Glomerular endothelial cell (primary cell): ENCODE measurements at places on chromosomes 7 and 10. TPM values are rescaled to one million over a fixed set of nuclear protein-coding genes. Genes with fewer than 3 reads are reported as not detected.

GRM3 gene
- total RNA-seq = not detected in 2 replicates

MINDY3 gene
- 24.1 and 29.7 TPM in 2 replicates for total RNA-seq

SYCE1 gene
- not detected in 2 replicates for total RNA-seq

LIPK gene
- not detected in 2 replicates for total RNA-seq

UPK3B gene
- 1.1 TPM in 1 of 2 replicates, not detected in the other for total RNA-seq

OR2A5 gene
- total RNA-seq = not detected in 2 replicates

- no peak for DNase-seq
Observed at GRCh38 chr7:601595-602340, 82.1 kb upstream of the PDGFA start.

DNA sequence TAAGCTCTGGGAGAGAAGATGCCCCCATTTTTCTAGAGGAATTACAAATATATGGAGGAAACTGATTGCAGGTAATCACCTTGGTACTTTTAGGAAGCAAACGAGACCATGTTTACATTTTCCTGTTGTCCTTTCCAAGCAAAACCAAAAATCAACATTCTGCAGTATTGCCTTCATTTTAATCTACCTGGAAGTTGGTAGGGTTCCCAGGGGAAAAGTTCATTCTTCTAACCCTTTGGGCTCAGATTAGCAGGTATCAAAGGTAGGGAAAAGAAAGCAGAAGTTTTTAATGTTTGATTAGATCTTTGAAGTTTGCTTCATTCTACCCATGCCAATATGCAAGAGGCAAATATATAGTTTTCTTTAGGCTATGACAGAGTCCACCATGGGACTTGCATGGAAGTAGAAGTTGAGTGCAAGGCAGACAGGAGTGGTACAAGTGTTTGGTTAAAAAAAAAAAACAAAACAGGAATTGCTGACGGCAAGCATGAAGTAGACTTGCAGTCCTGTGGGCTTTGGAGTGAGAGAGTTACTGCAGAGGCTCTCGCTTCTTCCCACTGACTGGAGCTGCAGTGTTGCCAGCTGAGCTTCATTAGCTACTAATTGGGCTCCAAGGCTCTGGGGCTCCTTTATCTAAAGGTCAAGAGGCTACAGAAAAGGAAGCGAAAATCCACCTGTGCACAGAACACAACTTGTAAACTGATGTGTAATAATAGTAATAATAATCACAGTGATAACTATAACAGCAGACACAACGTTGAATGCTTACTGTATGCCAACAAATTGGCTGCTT is 28.9 kb upstream of the ASAH2 start:
- DNase-seq = no peak

DNA sequence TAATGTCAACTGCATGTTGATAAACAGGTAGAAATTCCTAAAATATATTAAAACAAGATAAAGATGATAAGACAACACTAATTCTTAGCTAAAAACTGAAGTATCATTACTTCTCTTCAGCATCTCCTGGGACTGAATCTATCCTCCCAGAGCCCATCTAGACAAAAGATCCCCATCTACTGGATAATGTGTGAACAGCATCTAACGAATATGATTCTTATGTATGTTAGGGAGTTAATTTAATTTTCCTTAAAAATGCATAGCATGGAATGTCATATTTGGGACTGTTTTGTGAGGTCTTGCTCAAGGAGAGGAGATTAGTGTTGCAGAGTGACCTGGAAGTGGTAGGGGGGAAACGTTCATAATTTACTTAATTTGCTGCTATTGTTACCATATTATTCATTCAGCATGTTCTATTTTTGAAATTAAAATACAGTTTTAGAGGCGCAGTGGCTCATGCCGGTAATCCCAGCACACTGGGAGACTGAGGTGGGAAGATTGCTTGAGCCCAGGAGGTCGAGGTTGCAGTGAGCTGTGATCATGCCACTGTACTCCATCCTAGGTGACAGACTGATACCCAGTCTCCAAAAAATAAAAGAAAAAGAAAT is 305.1 kb upstream of the CSTF2T start:
- DNase-seq = peak; percentile 33

GRCh38 chr10:97914837-97915211 is 65.2 kb downstream of the GOLGA7B start:
- DNase-seq = no peak

DNA sequence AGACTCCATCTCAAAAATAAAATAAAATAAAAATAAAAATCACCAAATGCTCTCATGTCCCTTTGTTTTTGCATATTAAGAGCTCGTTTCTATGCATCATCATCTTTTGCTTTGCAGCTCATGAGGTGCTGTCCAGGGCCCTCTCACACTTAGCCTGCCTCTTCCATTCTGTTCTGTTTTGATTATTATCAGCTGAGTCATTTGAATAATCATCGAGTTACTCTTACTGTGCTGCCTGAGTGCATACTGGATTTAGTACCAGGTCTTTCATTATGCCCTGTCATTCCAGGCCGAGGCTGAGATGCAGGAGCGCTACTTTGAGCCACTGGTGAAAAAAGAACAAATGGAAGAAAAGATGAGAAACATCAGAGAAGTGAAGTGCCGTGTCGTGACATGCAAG is 33.0 kb downstream of the UCMA start:
- no peak for DNase-seq

- no peak for DNase-seq
Observed at GRCh38 chr10:132497861-132498561, 39.6 kb upstream of the INPP5A start.

DNA sequence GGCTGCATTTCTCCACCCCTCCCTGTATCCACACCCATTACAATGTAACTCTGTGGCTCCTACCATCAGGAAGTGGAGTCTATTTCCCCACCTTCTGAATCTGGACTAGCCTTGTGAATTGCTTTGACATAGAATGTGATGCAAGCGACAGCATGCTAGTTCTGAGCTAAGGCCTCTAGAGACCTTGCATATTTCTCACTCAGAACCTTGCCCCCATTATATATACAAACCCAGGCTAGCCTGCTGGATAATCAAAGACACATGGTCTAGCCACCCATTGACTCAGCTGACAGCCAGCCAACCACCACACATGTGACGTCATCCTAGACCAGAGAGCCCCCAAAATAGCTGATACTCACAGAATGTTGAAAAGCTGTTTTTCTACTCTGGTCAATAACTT is 77.9 kb downstream of the CCDC71L start:
- DNase-seq = no peak

DNA sequence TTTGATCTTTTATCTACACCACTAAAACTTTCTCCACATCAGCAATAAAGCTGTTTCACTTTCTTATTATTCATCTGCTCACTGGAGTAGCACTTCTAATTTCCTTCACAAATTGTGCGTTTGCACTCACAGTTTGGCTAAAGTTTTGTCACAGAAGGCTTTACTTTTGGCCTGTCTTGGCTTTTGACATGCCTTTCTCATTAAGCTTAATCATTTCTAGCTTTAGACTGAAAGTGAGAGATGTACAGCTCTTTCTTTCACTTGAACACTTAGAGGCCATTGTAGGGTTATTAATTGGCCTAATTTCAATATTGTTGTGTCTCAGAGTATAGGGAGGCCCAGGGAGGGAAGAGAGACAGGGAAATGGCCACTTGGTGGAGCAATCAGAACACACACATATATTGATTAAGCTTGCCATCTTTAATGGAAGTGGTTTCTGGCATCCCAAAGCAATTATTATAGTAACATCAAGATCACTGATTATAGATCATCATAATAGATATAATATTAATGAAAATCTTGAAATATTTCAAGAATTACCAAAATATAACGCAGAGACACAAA is 512.5 kb downstream of the ETV1 start:
- DNase-seq = no peak

DNA sequence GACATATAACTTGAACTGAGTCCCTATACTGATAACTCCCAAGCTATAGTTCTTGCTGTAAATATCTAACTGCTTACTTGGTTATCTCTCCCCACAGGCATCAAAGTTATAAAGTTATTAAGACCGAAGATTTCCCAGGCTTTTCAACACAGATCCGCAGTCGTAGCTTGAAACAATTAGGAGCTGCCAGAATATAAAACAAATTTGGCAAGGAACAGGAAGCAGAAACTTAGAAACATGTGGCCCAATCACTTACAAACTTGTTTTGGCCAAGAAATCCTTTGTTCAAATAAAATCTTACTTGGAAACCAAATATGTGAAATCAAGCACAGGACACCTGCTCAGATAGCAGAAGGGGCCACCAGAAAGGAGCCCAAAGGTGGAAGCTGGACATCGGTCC is 9.0 kb downstream of the SLC16A12 start:
- DNase-seq = no peak

GRCh38 chr10:13812804-13813203 is 226.0 kb downstream of the PRPF18 start:
- DNase-seq = no peak

GRCh38 chr10:74165530-74165901 is 14.5 kb downstream of the ADK start:
- no peak for DNase-seq

GRCh38 chr7:21939858-21940372 is 5.8 kb downstream of the CDCA7L start:
- DNase-seq = no peak

- DNase-seq = no peak
Observed at GRCh38 chr7:9921326-9921725, 1052.3 kb upstream of the PHF14 start.

DNA sequence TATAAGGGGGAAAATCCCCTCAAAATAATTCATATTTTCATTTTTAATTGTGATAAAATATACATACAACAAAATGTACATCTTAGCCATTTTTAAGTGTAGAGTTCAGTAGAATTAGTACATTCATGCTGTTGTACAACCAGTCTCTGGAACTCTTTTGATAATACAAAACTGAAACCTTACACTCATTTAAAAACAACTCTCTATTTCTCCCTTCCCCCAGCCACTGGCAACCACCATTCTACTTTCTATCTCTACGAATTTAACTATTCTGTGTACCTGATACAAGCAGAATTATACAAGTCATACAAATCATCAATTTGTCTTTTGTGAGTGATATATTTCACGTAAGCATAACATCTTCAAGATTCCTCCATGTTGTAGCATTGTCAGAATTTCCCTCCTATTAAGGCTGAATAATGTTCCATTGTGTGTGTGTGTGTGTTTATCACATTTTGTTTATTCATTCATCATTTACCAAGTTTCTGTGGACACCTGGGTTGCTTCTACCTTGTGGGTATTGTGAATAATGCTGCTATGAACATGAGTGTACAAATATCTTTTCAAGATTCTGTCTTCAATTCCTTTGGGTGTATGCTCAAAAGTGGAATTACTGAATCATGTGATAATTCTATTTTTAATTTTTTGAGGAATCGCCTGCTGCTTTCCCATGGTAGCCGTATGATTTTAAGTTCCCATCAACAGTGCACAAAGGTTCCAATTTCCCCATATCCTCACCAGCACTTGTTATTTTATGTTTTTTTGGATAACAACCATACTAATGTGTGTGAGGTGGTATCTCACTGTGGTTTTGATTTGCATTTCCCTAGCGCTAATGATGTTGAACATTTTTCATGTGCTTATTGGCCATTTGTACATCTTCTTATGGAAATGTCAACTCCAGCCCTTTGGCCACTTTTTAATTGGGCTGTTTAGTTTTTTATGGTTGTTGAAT is 4.7 kb upstream of the EBLN1 start:
- DNase-seq = no peak

DNA sequence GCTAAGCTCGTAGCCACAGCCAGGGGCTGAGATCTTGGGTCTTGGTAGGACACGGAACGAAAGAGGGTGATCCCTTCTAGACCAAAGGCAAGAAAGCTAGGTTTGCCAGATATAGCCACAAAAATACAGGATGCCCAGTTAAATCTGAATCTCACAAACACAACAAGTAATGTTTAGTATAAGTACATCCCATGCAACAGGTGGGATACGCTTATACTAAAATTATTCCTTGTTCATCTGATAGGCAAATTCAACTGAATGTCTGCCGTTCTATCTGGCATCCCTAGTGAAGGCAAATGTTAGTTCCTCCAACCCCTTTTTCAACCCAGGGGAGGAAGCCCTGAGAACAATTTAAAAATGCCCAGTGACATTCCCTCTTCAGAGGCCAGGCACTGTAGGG is 131.1 kb upstream of the MGMT start:
- DNase-seq = no peak

DNA sequence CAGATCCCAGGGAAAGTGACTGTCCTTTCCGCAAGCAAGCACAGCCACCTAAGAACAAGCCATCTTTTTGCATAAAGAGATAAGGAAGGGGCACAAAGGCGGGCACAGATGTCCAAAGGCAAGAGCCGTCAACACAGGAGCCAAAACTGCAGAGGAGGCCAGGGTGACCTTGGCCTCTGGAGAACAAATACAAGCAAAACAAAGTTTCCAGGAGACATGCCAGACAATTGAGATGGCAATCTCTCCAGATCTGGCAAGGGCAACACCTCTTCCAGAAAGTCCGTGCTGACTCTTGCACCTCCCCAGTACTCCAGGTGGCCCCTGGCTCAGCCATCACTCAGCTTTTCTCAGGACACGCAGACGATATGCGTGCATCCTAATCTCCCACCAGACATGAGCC is 58.2 kb downstream of the TEX36 start:
- no peak for DNase-seq

GRCh38 chr7:86574006-86574405 is 69.7 kb upstream of the GRM3 start:
- DNase-seq = no peak

- no peak for DNase-seq
Observed at GRCh38 chr7:112739436-112740180, 50.6 kb downstream of the TMEM168 start.

GRCh38 chr10:43120929-43121314 is 17.3 kb upstream of the CSGALNACT2 start:
- no peak for DNase-seq

GRCh38 chr7:37052705-37053104 is 328.4 kb upstream of the AOAH start:
- no peak for DNase-seq

- no peak for DNase-seq
Observed at GRCh38 chr7:98293746-98294145, 12.3 kb downstream of the BRI3 start.

DNA sequence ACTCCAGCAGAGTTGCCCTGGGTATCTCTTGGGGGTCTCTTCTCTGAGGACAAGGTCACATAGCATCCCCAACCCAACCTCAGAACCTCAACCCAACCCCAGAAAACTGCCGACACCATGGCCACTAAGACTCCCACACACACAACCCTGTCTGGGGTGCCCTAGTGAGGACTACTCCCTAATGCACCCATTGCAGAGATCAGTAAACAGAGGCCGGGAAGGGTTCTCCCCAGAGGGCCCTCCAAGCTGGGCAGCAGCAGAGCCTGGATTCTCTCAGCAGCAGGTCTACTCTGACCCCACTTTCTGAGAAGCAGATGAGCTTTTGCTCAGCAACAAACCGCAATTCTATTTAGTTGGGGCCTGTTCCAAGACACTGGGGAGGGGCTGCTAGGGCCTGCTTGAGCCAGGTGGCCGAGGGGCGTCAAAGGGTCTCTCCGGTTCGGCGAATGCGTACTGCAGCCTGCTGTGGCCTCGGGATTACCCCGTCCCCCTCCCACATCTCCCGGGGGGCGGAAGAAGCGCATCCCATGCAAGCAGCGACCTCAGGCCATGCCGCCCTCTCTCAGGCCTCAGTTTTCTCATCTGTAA is 828 bp downstream of the OGDHL start:
- DNase-seq = no peak

- no peak for DNase-seq
Observed at GRCh38 chr10:96266118-96266770, 5.1 kb downstream of the BLNK start.

- DNase-seq = no peak
Observed at GRCh38 chr10:127303105-127303504, 106.7 kb upstream of the INSYN2A start.

GRCh38 chr7:13442226-13442625 is 547.2 kb downstream of the ETV1 start:
- no peak for DNase-seq
